ENCODE measurements at places on chromosomes 4 and X.

DNA sequence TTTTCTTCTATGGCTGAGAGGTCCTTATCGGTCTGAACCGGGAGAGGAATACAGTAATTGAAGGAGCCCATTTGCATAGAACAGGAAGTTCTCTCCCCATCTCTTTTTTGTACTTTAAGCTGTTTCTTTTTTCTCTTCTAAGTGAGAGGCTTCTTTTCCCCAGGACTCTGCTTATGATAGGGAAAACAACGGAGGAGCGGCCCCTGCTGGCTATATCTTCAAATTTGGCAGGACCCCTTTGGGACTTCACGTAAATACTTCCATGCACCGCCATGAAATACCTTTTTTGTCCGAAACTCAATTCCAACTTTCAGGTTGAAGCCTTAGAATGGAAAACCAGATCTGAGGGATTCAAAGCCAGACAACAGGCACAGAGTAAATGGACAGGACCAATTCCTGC, 1153.0 kb upstream of the INTU start:
- no peak for DNase-seq

DNA sequence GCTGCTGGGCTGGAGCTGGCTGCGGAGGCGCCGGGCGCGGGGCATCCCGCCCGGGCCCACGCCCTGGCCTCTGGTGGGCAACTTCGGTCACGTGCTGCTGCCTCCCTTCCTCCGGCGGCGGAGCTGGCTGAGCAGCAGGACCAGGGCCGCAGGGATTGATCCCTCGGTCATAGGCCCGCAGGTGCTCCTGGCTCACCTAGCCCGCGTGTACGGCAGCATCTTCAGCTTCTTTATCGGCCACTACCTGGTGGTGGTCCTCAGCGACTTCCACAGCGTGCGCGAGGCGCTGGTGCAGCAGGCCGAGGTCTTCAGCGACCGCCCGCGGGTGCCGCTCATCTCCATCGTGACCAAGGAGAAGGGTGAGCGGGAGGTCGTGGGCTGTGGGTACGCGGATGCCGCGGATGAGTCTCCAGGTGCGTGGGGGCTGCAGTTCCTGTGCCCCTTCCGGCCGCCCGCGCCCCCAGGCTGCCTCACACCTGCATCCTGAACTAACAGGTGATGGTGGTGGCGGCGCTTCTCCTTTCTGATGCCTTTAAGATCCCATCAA, 499 bp downstream of the CYP2U1 start:
- peak; percentile 37 for DNase-seq

- DNase-seq, result no peak
Observed at GRCh38 chr4:152325831-152326230, 210.1 kb downstream of the FBXW7 start.

GRCh38 chr4:153809307-153809706, 20.4 kb upstream of the SFRP2 start:
- DNase-seq, result no peak

- DNase-seq, result no peak
Observed at GRCh38 chr4:11420327-11420726, 8.4 kb downstream of the HS3ST1 start.

GRCh38 chr4:146432065-146432464, 89.7 kb downstream of the SLC10A7 start:
- DNase-seq, result no peak
